C1 segment of cervical spinal cord (tissue), 14 donors: ENCODE measurements at places on chromosomes 3 and 15.

- no peak for DNase-seq
Measured at GRCh38 chr15:98151096-98151495, 190.6 kb downstream of the ARRDC4 start.

GRCh38 chr15:69805248-69805953 is 292.3 kb downstream of the TLE3 start:
- DNase-seq, result no peak

DNA sequence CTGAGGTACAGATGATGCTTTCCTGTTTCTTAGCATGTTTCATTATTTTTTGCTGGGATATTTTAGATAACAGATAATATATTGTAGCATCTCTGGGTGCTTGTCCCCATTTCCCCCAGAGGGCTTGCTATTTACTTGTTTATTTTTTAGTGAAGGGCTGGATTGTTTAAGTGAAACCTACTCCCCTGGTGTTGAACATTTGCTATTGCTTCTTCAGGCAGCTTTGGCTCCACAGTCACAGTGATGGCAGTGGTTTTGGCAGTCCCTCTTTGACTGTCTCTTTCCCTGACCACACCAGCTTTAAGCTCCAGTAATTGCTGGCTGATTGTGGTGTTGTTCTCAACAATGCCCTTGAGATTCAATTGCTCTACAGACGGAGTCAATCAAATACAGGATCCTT is 128.9 kb downstream of the KLF13 start:
- no peak for DNase-seq

- DNase-seq, result no peak
Measured at GRCh38 chr15:91954292-91954691, 100.8 kb downstream of the SLCO3A1 start.

DNA sequence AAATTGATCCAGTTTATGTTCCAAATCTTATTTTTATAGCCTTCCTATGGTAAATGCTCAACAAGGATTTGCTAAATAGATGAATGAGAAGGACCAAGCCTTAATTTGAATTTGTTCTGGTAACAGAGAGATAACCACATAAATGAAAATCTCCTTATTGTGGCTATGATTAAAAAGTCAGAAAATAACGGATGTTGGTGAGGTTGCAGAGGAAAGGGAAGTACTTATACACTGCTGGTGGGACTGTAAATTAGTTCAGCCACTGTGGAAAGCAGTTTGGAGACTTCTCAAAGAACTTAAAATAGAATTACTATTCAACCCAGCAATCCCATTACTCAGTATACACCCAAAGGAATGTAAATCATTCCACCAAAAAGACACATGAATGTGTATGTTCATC is 26.2 kb downstream of the AAGAB start:
- DNase-seq, result no peak
